ENCODE measurements at places on chromosomes 4 and X.
A peak's percentile ranks its signal among the peaks of the same experiment; 100 is the strongest.

DNA sequence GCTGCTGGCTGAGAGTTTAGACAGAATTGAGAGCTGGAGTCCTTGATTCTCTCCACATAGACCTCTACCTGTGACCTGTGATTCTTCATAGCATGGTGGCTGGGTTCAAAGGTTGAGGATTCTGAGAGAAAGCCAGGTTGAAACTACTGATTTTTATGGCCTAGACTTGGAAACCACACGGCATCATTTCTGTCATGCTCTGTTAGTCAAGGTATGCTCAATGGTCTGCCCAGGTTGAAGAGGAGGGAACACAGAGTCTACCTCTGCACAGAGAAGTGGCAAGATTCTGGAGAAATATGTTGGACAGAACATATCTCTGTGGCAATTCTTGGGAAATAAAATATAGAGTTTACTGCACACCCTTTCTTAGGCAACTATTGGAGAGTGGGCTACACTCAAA, 57.2 kb upstream of the CXorf66 start:
- DNase-seq = no peak

DNA sequence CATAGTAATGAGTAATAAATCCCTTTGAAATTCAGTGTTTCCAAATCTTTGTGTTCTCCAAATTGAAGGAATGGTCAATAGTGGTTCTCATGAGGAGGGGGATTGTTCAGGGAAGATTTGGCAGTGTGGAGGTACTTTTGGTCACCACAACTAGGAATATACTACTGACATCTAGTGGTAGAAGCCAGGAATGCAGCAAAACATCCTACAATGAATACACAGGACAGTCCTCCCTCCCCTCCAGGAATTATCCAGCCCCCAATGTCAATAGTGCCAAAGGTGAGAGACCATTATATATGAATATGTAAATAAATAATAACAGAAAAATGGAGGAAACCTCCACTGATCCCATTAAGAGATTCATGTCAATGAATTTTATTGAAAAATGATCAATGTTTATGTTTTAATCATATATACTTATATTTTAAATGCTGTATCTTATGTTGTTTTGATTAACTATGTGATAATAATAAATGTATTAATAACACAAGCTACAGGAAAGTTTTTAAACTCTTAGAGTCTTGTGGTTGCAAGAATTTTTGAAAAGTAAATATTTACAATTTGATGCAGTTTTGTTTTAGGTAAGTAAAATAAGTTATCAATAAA, 14.4 kb upstream of the FAM9A start:
- no peak for DNase-seq

DNA sequence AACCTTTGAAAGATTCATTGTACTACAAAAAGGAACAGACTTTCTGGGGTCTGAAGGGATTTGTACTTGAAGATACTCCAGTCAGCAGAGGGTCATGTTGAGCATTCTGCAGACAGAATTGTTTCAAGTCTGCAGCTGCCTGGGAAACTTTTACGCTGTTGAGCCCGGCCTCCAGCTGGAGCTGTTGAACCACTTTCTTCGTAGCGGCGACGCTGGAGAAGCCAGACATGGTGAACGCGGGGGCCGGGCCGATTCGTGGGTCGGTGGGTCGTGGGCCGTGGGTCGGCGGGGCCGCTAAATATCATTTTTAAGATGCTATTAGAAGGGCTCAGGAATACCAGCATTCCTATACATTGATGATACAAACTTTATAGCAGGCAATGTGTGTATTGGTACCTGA, 12.0 kb upstream of the RTL9 start:
- peak; percentile 20 for DNase-seq

GRCh38 chr4:89820010-89820409, 17.0 kb downstream of the SNCA start:
- DNase-seq = no peak

Measured in right hindlimb (tissue), 1 donor.